ACHN (cell line): ENCODE measurements at places on chromosomes 2 and 18.

DNA sequence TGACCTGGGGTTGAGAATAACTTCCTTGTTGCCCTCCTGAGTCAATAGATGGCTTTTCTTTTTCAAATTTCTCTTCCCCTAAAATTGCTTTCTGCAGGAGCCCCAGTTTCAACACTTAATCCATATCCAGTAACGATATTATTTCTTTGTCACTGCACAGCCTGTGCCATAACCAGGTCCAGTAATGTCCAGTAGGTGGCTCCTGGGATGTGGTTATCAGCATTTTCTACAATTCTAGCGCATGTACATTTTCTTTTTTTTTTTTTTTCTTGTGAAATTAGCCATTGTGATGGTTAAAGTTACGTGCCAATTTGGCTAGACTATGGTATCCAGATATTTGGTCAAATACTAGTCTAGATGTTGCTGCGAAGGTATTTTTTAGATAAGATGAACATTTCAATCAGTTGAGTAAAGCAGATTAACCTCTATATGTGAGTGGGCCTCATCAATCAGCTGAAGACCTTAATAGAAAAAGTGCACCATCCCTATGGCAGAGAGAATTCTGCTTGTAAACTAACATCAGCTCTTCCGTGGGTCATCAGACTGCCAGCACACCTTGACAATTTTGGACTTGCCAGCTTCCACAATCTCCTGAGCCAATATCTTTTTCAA, 72.9 kb upstream of the SCG2 start:
- peak; percentile 63 for DNase-seq

DNA sequence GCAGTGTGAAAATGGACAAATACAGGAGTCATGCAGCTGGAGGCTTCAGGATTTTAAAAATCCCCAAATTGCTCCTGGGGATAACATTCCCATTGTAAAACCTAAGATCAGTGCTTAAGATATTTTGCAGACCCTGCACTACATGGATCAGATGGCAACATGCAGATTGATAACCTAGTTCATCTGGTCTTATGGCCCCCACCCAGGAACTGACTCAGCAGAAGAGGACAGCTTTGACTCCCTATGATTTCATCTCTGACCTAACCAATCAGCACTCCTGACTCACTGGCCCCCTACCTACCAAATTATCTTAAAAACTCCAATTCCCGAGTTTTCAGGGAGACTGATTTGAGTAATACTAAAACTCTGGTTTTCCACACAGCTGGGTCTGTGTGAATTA, 20.0 kb downstream of the SRBD1 start:
- no peak for DNase-seq

DNA sequence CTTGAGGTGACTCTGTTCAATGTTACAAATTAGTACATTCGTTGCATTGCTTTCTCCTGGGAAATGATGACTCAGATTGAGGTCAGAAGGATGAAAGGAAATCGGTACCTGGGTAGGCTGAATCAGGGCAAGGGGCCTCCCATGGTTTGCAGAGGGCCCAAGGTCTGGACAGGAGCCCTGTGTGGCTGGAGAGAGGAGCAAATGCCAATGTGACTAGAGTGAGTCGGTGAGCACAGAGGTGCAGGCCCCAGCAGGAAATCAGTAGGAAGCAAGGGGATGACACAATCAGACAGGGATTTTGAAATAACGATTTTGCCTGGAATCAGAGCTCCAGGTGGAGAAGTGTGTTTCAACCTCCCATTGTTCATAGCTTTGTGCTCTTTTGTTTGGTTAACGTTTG, 118.9 kb downstream of the CCDC102B start:
- DNase-seq, result no peak

GRCh38 chr18:58788470-58788869, 76.2 kb upstream of the ZNF532 start:
- no peak for DNase-seq

- DNase-seq, result no peak
Measured at GRCh38 chr18:23580677-23581367, 5.5 kb downstream of the NPC1 start.

DNA sequence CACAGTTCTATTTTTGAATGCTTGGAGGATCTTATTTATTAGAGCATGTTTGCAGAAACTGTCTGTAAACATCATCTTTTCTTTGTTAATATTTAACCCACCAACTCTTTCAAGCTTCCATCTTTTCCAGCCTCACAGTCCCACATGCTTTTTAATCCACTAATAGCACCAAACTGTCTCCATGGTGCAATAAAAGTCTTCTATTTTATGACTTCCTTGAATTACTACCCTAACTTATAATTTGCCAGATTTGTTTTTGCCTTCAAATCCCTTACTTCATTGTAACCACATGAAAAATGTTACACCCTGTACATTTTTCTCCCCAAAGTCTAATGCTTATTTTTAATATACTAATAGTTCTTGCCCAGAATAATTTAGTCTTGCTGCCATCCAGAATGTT, 792.6 kb downstream of the PLCL1 start:
- DNase-seq, result no peak

DNA sequence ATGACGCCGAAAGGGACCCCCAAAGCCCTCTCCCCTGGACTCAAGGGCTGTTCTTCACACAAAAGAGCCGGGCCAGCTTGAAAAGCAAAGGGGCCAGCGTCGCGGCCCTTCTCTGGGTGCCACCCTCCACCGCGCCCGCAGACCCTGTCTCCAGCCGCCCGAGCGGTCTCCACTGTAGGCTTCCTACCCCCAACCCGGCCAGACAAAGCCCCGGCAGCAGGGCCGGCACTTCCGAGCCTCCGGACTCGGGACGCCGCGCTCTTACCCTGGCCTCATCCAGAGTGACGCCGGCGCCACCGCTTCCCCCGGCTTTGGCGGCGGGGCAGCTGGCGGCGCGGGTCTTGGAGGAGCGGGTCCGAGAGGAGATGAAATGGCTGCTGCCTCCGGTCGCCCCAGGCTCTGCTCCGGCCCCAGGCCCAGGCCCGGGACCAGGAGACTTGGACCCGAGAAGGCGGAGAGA, 603 bp downstream of the ATAD2B start:
- peak; percentile 33 for DNase-seq

GRCh38 chr2:174595116-174595809, 2.3 kb downstream of the WIPF1 start:
- DNase-seq, result no peak

- DNase-seq, result no peak
Measured at GRCh38 chr2:133682347-133682746, 114.1 kb upstream of the NCKAP5 start.

GRCh38 chr2:75100011-75100800, 99.1 kb downstream of the TACR1 start:
- DNase-seq, result peak; percentile 86

GRCh38 chr18:41967680-41968079, 12.6 kb downstream of the PIK3C3 start:
- DNase-seq, result no peak

DNA sequence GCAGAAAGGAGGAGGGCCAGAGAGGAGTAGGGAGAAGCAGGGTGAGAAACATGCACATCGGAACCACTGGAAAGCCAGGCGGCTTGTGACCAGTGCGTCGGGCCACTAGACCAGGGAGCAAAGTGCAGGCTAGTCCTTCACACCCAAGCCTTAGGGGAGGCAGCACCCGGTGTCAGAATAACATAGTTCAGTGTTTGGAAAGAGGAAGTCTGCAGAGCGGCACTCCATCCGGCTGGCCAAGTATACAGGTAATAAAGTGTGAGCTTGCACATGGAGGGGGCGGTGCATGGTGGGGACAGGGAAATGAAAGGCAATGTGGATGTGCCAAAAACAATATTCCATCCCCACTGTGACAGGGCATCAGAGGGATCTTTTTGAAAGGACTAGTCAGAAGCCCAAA, 69.7 kb downstream of the ZNF521 start:
- no peak for DNase-seq

GRCh38 chr2:222897898-222898297, 37.1 kb downstream of the ACSL3 start:
- no peak for DNase-seq

DNA sequence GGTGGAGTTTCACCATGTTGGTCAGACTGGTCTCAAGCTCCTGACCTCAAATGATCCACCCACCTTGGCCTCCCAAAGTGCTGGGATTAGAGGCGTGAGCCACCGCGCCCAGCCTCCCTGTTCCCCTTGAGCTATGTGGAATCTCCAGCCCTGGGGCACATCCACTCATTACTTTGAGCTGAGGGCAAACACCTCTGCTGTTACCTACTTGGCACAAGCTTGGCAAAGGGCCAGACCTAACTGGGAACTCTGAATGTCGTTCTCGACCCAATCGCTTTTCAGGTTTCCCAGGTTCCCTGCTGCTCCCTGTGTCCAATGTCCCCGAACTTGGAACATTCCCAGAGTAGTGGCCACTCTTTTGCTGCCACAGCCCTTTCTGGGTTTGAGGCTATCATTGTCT, 40.6 kb downstream of the CHST10 start:
- no peak for DNase-seq

DNA sequence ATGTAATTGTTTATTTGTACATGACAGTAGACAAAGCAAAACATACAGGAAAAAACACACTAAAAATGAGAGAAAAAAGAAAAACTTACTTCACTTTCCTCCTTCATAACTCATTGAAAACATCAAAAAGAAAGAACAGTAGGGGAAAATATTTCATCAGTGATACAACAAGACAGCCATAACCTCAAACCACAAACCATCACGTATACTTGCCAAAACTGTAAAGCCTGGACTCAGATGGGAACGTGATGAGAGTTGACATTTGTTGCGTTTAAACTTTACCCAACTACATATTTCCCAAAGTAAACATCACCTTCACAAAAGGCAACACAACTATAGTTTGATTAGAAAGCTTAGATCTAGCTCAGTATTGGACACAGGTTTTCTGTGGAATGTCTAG, 278.2 kb upstream of the COL3A1 start:
- DNase-seq, result peak; percentile 42

- no peak for DNase-seq
Measured at GRCh38 chr2:64781711-64782390, 128.1 kb upstream of the SERTAD2 start.
